Spleen (tissue), 13 donors: ENCODE measurements at places on chromosomes 11 and 22. TPM values are rescaled to one million over a fixed set of nuclear protein-coding genes. Genes with fewer than 3 reads are reported as not detected.

- no peak for DNase-seq
These were observed 77.7 kb upstream of the RAB1B start for GRCh38 chr11:66190786-66191185.

DNA sequence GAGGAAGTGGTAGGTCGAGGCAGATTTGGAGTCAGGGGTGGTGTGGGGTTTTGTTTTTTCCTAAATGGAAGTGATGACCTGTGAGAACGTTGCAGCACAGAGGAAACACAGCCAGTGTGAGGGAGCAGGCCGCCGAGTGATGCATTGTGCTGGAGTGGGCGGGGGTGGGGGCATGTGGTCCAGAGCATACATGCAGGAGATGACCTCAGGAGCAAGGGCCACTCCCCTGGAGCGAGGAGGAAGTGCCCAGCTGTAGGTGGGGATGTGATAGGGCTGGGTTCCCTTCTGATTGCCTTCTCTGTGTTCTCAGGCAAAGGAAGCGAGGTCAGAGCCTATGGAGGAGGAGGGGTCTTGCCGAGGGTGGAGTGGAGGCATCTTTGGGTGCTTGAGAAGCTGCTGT is 81.4 kb downstream of the PPP6R3 start:
- DNase-seq = no peak

- peak; percentile 47 for DNase-seq
These were observed 275.3 kb downstream of the C11orf87 start for GRCh38 chr11:109697140-109697843.

- no peak for DNase-seq
These were observed 37.6 kb downstream of the ATXN10 start for GRCh38 chr22:45709060-45709739.

ZNF280B gene
- 0.59 TPM for polyA plus RNA-seq

DNA sequence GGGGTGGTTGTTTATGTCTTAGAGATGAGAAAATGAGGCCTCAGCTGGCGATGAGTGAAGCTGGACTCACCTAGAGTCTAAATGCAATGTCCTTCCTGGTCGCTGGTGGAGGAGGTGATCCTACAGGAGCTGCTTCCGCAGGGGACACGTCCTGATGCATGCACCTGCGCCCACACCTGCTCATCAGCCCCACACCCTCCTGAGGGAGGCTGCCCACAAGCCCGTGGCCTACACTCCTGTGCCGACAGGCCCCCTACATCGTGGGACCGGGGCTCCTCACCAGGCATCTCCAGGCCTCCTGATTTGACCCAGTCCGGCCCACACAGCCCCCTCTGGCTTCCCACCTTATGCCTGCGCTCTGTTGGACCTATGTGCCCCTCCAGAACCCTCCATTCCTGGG is 857.2 kb downstream of the TBC1D22A start:
- DNase-seq = peak; percentile 51

DNA sequence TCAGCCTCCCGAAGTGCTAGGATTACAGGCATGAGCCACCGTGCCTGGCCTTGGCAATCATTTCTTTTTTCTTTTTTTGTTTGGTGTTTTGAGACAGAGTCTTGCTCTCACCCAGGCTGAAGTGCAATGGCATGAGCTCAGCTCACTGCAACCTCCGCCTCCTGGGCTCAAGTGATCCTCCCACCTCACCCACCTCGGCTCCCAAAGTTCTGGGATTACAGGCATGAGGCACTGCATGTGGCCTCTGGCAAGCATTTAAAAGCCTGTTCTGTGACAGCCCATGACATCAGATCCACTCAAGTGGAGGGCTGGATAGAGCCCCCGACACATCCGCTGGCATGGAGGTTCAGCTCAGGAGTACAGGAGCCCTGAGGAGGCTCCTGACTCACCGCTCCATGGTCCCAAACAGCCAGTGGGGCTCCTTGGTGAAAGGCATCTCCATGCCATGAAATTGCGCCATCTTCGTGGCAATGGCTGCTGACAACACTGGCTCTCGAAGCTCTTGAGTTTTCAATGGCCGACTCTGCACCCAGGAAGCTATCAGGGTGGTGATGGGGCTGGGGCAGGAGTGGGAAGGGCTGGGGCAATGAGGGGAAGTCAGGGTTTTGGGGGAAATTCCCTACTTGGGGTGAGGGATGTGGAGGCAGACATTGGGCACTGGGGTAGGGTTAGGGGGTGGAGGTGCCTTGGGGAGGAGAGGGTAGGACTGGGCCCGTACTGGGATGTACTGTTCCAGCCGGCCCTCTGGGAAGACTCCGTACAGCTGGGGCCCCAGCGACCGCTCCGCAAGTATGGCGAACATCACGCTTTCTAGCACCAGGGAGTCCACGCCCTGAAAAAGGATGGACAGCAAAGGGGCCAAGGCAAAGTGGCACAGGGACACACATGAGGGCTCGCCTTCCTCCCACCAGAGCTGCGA is 1.4 kb downstream of the CHKB start:
- DNase-seq = peak; percentile 83

GRCh38 chr22:23704062-23704461 is 13.2 kb downstream of the RGL4 start:
- DNase-seq = no peak

OR8D4 gene
- polyA plus RNA-seq = not detected

GRCh38 chr11:118841469-118842242 is 42.0 kb upstream of the CXCR5 start:
- no peak for DNase-seq

IGSF9B gene
- polyA plus RNA-seq = 0.50 TPM

MRPL40 gene
- polyA plus RNA-seq = 55.7 TPM

GRCh38 chr11:121406291-121406690 is 45.8 kb upstream of the SORL1 start:
- no peak for DNase-seq

LTO1 gene
- 30.8 TPM for polyA plus RNA-seq

GRCh38 chr22:41697126-41697775 is 2.1 kb upstream of the MEI1 start:
- peak; percentile 97 for DNase-seq

PLEKHA7 gene
- polyA plus RNA-seq = 2.0 TPM

GRCh38 chr11:66313321-66314185 is 3.3 kb downstream of the CD248 start:
- peak; percentile 82 for DNase-seq

GRCh38 chr11:93734427-93735222 is 6.7 kb downstream of the TAF1D start:
- no peak for DNase-seq

DNA sequence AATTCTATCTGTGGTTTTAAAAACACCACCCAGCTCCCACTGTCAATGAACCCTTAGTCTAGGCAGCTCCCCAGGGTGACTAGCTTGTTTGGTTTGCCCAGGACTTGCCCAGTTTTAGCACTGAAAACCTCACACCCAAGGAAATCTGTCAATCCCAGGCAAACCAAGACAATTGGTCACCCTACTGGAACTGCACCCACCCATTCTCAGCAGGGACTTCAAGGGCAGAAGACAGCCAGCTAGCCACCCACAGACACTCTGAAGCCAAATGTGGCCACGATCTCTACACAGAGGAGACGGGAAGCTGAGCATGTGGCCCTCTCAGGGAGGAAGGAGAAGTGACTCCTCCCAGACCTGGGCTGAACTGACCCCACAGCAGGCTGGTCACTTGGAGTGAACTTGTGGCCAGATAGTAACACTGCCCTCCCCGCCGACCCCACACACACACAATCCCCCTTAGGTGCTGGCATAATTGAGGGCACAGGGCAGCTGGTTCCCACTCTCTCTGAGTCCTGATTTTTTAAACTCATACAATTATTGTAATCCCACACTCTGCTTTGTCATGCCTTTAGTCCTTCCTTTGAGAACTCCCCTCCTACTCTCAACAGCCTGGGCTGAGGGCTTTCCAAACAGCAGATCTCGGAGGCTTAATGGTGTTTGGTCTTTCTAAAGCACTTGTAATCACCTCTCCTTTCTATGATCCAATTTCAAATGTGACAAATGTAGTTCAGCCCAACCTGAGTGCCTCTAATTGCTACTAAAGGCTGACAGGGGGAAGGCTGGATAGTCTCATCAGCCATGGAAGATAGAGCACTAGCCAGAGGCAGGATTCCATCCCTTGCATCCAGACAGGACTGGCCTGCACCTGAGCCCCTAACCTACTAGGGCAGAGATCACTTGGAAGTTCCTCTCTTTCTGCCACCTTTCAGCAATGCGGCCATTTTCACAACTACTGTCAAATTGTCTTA is 74.7 kb upstream of the DRD2 start:
- DNase-seq = no peak

DNA sequence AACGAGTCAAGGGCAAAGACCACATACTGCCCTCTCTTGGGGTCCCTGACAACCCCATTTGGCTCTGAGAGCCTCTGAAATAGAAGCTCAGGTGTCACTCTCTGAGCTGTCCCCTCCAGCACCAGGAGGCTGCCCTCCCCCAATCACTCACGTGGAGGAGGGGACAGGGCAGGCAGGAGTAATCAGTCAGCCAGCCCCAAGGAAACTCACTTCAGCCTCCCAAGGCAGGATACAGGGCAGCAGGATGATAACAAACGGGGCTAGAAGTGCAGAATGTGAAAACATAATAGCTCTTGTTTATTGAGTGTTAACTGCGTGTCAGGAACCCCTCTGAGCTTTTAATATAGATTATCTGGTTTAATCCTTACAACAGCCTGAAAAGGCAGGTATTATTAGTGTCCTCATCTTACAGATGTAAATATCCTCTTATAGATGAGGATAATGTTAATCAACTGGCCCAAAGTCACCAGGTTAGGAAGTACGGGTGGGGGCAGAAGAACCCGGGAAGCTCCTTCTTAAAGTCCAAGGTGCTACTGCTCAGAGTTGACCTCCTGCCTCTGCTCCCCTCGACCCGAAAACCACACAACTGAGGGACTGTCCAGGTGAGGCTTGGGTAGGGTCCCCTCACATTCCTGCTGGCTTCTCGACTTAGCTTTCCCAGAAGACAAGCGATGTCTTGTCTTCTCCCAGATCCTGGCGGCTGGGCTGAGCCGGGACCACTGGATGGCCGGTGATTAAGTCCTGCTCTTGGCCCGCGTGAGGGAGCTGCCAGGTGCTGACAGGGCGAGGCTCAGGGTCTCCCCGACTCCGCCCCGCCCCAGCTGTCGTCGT is 2.7 kb downstream of the CHRM4 start:
- no peak for DNase-seq

AQP11 gene
- polyA plus RNA-seq = 0.11 TPM

PRR33 gene
- 0.03 TPM for polyA plus RNA-seq

DNA sequence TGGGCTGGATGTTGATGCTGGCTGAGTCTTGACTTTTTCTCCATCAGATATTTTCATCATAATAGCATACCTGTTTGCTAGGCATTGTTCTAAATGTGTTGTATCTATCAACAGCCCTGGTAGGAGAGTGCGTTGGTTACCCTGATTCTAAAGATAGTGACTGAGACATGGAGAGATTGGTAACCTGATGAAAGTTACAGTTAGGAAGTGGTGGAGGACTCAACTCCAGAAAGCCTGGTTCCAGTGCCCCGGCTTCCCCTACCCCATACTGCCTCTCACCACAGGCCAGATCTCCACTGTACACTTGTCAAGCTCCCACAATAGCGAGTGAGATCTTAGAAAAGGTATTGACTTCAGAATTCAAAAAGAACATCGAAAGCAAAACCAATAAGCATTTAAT is 22.8 kb upstream of the RELT start:
- DNase-seq = no peak

- no peak for DNase-seq
These were observed 182.8 kb upstream of the SESN3 start for GRCh38 chr11:95413761-95414160.

SCGB1D2 gene
- not detected for polyA plus RNA-seq

ARHGAP20 gene
- 0.20 TPM for polyA plus RNA-seq

GRCh38 chr11:12864316-12865156 is 144.6 kb upstream of the RASSF10 start:
- DNase-seq = no peak

GRCh38 chr11:71444811-71445210 is 3.4 kb downstream of the DHCR7 start:
- DNase-seq = no peak

- no peak for DNase-seq
These were observed 2352.8 kb upstream of the RAG2 start for GRCh38 chr11:38950867-38951266.
